ENCODE measurements at places on chromosomes 16 and 17.

DNA sequence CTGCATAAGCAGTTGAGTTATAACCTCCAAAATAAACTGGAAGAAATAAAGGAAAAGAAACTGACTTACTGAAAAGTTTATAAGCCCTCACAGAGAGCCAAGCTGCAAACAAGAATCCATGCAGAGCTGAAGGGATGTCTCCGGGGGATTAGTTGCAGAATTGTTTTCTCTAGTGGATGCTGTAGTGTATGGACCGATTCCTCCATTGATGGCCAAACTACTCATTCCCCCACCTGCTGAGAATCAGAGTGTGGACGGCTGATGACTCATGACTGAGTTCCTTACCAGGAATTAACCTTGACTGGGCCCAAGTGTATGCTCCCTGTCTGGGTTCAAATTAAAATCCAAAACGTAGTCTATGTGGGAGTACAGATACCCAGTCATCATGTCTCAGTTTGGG lies 93.9 kb upstream of the CDH8 start:
- DNase-seq: no peak

GRCh38 chr17:11082559-11082958 lies 158.5 kb upstream of the SHISA6 start:
- no peak for DNase-seq

- peak; percentile 14 for DNase-seq
These were observed 47.1 kb downstream of the SPACA3 start for GRCh38 chr17:33038740-33039139.

- DNase-seq: no peak
These were observed 343.7 kb downstream of the CPPED1 start for GRCh38 chr16:12460064-12460392.

DNA sequence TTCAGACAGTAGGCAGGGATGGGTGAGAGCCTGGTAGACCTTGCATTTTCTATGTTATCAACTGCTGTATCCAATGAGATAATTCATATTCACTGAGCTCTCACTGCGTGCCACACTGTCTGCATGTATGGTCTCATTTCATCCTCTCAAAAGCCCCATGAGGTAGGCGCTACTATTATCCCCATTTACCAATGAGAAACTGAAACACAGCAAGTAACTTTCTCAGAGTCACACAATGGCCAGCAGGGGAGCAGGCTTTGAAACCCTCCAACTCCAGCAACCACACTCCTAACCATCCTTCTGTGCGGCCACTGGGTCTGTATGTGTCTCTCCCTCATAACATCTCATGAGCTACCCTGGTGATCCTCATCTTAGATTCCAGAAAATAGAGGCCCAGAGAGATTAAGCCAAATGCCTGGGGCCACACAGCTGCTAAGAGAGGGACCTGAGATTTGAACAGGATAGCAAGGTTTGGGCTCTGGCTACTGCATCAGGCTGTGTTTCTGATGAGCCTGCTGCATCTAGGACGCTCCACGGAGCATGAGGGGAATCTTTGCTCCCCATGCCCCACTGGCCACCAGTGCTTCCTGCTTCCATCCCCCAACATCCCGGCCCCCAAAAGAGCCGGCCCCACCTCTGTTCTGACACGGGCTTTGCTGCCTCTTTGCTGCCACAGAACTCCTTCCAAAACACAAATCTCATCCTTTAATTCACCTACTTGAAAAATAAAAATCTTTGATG lies 3.2 kb downstream of the CCR7 start:
- DNase-seq: no peak

DNA sequence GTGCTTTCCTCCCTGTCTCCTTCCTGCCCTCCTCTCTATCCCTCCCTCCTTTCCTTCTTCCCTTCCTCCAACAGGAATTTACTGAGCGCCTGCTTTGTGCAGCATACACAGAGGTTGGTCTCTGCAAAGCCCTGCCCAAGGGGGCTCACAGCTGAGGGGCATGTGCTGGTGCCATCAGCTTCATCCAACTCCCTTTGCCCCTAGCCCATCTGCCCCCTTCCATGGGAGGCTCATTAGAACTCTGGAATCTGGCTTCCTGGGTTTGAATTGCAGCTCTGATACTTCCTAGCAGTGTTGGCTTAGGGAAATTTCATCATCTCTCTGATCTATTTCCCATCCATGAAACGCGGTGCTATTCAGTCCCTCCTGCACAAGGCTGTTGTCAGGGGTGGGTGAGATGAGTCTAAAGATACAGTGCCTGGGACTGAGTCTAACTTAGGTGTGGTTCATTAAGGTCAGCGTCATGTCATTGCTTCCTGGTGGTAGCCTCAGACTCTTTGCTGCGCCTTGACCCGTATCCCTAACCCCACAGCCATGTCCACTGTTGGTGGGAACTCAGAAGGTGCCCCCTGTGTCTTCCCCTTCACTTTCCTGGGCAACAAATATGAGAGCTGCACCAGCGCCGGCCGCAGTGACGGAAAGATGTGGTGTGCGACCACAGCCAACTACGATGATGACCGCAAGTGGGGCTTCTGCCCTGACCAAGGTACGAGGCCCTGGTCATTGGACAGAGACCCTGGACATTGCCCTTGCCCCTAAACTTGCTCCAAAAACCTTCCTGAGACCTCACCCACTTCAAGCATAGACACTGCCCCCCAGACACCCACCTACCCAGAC lies 10.3 kb downstream of the MMP2 start:
- no peak for DNase-seq

DNA sequence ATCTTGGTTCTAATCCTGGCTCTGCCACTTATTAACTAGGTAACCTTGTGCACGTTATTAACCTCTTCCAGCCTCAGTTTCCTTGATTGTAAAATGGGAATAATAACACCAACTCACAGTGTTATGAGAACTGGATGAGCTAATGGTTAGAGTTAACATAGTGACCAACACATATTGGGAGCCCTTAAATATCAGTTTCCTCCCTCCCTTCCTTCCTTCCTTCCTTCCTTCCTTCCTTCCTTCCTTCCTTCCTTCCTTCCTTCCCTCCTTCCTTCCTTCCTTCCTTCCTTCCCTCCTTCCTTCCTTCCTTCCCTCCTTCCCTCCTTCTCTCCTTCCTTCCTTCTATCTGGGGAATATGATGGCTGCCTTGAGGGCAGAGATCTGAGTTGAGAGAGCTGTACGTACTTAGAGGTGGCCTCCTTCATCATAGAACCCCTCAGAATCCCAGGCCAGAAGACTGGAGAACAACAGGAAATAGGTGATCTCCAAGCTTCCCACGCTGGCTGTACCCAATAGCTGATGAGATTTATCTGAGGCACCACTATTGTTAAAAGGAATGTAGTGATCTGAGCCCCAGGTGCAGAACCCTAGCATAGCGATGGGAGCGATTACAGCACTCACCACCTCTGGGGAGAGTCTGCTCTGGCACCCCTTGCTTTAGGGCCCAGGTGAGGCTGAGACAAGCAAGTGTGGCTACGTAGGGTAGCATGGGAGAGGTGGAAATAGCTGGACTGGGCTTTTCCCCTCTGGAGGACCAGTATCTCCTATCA lies 26.2 kb downstream of the CCR7 start:
- no peak for DNase-seq

DNA sequence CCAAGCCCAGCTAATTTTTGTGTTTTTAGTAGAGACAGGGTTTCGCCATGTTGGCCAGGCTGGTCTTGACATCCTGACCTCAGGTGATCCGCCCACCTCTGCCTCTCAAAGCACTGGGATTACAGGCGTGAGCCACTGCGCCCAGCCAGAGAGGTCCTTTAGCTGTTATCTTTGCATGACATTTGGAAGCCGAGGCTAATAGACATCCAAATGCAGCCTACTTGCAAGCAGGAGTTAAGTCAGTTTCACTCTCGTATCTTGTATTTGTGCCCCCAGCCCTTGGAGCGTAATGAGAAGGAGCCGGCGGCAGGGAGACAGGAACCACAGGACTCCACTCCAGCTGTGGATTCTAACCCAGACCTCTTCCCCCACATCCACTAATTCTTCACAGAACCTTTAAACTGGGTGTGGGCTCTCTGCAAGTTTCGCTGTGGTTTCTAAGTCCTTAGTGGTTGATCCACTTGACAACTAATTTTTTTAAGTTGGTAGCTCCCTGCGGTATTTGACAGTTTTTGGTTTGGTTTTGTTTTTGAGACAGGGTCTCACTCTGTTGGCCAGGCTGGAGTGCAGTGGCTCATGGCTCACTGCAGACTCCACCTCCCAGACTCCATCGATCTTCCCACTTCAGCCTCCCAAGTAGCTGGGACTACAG lies 3.1 kb upstream of the CYTH1 start:
- no peak for DNase-seq

GRCh38 chr16:22868593-22869224 lies 54.7 kb downstream of the HS3ST2 start:
- no peak for DNase-seq

DNA sequence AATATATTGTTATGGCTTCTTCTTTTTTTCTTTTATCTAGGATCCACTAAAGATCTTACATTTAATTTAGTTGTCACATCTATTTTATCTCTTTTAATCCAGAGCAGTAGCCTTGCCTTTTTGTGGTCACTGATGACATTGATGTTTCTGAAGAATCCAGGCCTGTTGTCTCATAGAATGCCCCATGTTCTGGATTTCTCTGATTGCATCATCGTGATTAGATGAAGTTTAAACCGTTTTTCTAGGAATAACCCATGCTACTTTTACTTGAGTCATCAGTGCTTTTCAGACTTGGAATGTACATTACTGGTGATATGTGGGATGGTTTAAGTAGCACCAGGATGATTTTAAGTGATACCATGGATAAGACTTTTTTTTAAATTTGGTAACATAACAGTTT lies 106.4 kb upstream of the CES5A start:
- DNase-seq: no peak

GRCh38 chr16:55284718-55285099 lies 39.3 kb upstream of the IRX6 start:
- no peak for DNase-seq

DNA sequence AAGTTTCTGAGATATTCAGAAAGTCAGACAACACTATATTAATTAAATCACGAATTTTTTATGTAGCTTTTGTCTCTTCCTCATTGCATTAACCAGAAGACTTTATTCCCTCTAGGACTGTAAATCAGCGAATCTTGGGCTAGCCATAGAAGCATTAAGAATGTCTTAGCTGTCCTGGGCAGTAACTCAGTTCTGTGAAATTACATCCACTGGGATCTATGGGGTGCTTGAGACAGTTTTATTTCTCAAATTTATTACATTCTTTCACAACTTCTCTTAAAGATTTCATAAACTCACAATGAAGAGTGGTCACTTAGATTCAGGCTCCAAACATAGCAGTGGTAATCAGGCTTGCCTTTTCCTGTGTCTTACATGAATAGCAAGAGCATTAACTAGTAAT lies 1153.4 kb downstream of the CDH8 start:
- no peak for DNase-seq

DNA sequence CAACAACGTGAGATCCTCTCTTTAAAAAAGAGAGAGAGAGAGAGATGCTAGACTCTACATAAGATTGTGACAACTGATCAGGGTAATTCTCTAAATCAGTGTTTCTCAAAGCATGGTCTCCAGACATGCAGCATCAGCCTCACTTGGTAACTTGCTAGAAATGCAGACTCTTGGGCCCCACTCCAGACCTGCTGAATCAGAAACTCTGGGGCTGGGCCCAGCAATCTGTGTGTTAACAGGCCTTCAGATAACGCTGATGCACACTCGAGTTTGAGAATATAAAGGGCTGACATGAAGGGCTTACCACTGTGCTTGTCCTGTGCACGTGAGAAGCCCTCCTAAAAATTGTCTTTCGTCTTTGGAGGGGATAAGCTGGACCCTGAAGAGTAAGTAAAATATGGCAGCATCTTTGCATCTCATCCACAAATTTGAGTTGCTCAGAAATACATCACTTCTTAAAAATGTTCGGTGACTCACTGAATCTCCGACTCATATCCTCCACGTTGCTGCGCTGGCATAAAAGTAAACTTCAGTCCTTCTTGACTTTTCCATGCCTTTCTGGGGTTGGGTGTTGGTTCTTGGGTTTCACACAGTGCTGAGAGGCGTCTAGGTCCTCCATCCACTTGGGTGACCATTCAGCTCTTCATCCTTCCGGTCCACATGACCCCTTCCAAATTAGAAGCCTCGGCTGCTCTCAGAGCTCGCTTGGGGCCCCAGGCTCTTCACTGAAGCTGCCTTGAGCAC lies 26.1 kb upstream of the KDM8 start:
- DNase-seq: no peak

GRCh38 chr16:87180069-87180468 lies 137.1 kb downstream of the C16orf95 start:
- DNase-seq: no peak

Data from SHP77 treated with DMSO at 0.1 percent for 48 hours (cell line).